ENCODE measurements at places on chromosomes 1 and 21.

DNA sequence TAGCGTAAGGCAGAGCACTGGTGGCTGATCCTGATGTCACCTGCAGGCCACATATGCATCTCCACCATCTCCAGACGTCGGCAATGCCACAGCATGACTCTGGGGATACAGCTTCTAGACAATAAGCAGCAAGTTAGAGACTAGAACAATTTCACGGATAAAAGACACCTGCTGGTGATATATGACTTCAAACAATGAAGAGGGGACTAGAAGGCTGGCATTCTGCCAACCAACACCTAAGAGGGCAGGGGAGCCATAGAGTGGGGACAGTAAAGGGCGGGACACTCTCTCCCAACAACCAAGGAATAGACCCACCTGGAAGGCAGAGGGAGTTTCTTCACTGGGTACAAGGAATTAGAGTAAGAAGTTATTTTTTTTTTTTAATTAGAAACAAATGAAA is 126.7 kb downstream of the SIM2 start:
- no peak for DNase-seq

- DNase-seq: no peak
Observed at GRCh38 chr1:33517596-33518250, 45.3 kb downstream of the ZSCAN20 start.

- DNase-seq: no peak
Observed at GRCh38 chr21:25626757-25627156, 12.3 kb upstream of the JAM2 start.

- DNase-seq: no peak
Observed at GRCh38 chr1:241419986-241420385, 63.0 kb upstream of the RGS7 start.

DNA sequence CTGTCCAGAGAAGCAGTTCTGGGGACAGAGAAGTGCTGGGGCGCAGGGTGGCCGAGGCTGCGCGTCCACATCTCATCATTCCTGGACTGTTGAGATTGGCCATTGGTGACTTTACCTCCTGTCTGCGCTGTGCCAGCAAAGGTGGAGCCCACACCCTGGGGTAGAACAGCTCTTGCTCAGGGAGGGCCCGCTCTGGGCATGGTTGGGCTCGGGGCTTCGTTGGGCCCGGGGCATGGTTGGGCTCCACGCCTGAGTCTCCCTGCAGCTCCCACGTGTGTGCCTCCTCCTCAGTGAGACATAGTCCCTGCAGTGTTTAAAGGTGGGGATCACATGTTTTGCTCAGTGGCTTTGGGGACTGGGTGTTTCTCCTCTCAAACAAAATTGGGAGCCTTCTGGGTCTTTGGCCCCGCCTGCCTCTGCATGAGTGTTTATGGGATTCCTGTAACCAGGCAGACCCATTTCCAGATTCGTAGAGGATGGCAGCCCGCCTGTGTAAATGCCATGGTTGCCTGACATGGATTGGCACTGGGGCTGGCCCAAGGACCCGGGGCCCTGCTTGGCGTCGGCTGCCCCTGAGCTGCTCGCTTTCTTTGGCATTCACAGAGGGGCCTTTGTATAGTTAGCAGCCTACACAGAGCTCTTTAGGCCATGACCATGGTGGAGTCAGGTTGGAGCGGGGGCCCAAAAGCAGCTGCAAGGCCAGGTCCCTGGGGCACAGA is 104.6 kb downstream of the TLR5 start:
- DNase-seq: no peak

- DNase-seq: no peak
Observed at GRCh38 chr1:150564051-150564991, 15.1 kb downstream of the MCL1 start.
